A549 treated with RU486 at 1 μM for 4 hours (cell line): ENCODE measurements at places on chromosomes 7 and 10. TPM values are rescaled to one million over a fixed set of nuclear protein-coding genes. Genes with fewer than 3 reads are reported as not detected.

The CCDC146 gene
- 0.38 to 0.89 TPM (median 0.56 TPM) in 5 replicates for total RNA-seq

The ZNF853 gene
- total RNA-seq: 1.8 to 2.9 TPM (median 2.3 TPM) in 5 replicates

The SCIN gene
- 0.40 to 0.81 TPM (median 0.43 TPM) in 5 replicates for total RNA-seq

The LRRD1 gene
- not detected in 5 replicates for total RNA-seq
